SHP77 treated with DMSO at 0.1 percent for 48 hours (cell line): ENCODE measurements at places on chromosomes 5 and 9.
A peak's percentile ranks its signal among the peaks of the same experiment; 100 is the strongest.

GRCh38 chr5:152349683-152350526 is 55.2 kb downstream of the NMUR2 start:
- DNase-seq, result peak; percentile 71

GRCh38 chr5:55110217-55110616 is 7.8 kb downstream of the GZMA start:
- no peak for DNase-seq

- no peak for DNase-seq
These were observed 243.0 kb downstream of the ZSWIM6 start for GRCh38 chr5:61575103-61575502.

DNA sequence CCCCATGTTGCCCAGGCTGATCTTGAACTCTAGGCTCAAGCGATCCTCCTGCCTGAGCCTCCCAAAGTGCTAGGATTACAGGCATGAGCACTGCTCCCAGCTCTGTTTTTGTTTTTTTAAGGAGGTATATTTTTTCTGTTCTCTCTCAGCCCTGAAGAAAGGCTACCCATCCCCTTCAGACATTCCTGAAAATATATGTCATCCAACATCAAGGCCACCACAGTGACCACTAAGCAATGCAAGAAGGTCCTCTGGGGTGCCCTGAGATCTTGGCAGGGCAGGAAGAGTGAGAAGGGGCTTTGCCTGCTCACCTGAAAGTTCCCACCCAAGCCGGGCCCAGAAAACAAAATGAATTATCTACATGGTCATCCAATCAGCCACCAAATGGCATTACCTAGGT is 47.8 kb upstream of the IL17B start:
- no peak for DNase-seq

- DNase-seq, result no peak
These were observed 56.2 kb upstream of the ABCA1 start for GRCh38 chr9:104984121-104984520.

- DNase-seq, result no peak
These were observed 26.1 kb downstream of the MAMDC2 start for GRCh38 chr9:70069704-70070103.

DNA sequence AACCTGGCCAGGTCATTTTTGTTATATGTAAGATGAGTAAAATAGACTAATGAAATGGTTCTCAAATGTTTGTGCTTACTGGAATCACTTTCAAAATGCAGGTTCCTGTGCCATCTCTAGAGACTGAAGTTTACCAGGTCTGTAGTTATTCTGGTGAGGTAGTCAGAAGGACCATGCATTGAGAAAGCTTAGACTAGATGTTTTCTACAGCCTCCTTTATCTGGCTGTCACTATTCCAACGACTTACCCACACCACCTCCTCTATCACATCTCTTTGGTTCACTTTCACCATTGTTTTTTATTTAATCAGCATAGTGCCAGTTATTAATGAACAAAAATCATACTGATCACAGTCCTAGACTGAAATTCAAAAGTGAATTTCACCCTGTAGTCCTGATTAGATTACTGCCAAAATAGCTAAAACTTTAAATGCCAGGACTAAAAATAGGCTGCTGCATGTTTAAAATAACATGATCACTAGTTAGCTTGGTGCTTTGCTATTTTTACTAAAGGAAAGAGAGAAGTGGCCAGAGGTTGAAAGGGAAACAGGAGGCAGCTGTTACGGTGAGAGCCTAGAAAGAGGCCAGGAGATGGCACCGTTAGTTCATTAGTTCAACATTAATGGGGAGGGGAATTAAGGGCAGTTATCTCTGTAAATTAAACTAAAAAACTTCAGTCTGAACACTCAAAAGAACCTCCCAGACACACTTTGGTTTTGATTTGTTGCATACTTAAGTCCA is 13.9 kb upstream of the FNIP1 start:
- no peak for DNase-seq

GRCh38 chr5:172800088-172800551 is 29.1 kb upstream of the DUSP1 start:
- no peak for DNase-seq

DNA sequence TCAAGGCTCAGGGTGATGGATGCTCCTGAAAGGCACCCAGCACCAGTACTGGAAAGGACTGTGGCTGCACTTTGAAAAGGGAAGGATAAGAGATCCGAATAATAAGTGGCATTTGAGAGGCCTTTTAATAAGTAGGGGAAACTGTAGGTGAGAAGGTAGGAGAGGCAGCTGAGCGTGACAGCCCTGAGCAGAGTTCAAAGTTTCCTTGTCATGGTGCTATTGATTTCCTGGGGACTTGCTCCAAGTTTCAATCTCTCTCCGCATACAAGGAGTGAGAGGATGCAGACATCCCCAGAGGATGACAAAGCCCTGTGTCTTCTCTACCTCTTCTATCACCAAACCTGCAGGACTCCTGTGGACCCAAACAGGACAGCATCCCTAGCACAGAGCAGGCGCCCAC is 354.5 kb downstream of the SPOCK1 start:
- no peak for DNase-seq

DNA sequence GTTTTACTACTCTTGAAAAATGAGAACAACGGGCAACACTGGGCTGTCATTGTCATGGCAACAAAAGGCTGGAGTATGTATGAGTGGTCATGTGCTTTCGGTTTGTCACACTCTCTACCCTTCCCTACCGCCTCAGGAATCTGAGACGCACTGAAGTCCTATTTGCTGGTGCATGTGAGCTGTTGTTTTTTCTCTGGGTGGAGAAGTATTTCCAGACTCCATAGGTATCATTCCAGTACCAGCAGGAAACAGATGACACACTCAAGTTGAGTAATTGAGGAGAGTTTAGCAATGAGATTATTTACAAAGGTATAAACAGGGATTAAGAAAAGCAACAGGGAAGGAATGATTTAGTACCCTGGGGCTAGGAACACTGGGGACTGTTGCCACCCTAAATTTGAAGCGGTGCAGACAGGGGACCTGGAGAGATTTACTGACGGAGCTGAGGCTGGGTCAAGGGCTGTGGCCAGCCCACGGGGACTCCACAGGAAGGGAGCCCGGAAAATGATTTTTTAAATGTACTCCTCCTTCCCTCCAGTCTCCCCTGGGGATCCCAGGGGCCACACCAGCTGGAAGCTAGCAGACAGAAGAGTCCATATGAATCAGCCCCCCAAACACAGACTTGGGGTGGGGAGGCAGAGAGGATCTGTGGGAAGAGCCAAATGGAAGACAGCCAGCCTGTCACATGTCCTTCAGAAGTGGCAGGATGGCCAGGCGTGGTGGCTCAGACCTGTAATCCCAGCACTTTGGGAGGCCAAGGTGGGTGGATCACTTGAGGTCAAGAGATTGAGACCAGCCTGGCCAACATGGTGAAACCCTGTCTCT is 13.2 kb upstream of the ZBTB43 start:
- DNase-seq, result no peak
